Stimulated activated CD4-positive, alpha-beta T cell treated with anti-CD3 and anti-CD28 coated beads, Interleukin-4, amount 100 ng/mL, for 1 hour (primary cell): ENCODE measurements at places on chromosomes 3 and 15.

DNA sequence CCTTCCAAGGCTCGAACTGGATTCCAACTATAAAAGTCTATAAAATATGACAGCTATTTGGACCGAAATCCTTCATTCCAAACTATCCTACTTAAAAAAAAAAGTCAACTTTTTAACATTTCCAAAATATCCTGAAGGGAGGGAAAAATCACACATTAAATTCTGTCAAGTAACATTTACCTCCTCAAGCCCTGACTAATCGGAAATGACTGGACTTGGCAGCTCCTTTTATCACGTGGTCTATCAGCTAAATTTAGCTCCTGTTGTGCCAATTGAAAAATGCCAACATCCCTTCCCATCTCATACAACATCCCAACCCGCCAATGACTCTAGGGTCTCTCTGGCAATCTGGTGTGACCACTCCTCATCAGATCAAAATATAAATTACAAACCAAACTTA, 297.9 kb downstream of the FHIT start:
- no peak for DNase-seq

DNA sequence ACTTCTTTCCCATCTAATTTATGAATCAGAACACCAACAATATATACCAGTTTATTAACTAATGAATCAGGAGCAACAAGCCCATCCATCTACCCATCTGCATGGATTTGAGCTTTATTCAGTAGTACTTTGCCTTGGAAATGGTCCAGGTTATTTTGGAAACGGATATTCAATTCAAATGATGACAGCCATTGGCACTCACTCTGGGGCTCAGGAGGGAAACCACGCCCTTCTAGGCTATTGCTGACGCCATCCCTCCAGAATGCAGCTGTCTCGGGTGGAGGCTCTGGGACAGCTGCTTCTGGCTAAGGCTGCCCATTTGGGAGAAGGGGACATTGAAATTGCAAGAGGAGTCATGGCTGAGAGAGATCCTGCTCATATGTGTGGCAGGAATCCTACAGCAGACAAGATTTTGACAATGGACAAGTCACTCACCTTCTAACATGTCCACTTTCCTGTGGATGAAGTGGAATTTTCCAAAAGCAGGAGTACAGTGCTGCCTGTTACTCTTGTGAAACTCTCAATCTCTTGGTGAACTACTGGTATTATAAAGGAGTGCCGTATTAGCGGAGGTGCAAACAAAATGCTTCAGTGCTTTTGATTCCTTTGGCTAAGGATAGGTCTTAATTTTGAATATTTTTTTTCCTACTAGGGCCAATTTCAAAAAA, 29.3 kb upstream of the TRAK1 start:
- no peak for DNase-seq

DNA sequence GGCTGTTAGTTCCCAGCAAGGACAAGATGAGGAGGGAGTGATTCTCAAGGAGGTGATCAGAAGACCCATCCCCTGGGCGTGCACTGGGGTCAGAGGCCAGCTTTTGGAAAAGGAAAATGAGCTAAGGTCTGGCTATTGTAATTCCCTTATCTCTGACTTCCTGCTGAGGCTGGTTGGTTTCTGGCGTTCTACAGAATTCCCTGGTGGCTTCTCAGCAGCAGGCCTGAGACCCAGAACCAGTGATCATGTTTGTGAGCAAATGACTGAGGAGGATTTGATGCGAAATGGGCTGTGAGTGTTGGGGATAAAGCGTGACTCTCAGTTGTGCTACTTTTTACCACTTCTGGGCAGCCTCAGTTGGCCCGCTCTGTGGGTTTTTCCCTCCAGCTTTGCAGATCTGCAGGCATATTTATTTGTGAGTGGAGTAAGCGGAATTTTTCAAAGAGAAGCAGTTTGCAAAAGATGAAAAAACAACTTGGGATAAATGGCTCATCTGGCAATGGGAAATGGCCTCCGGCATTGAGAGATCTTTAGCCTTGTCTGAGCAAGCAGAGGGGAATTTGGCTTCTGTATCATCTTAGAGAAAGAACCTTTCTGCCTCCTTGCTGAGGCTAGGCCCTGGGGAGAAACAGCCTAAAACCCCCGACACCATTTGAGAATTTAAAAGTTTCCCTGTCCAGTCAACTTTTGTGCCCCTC, 102.7 kb downstream of the SLCO3A1 start:
- DNase-seq: no peak

DNA sequence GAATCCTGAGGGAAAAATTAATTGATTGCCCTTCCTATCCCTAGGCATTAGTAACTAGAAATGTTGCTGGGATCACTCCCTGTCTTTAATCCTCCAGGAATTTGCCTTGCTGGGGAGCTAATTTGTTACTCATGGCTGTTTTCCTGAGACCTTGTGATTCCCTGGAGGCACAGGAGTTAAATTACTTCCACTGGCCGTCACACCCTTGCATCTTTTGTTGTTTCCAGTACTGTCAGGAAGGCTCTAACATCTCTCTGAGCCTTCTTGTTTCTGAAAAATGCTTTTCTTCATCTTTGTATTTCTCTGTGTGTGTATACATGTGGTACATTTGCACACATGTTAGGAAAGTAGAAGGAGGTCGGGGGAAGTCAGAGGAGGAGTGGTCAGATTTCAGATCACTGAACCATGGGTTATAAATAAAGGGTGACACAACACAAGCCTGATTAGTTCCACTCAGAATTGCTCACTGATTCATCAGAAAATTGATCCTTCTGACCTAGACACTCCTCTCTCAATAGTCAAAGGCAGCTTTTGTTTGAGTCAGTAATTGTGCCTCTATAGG, 23.5 kb upstream of the LRRFIP2 start:
- no peak for DNase-seq

DNA sequence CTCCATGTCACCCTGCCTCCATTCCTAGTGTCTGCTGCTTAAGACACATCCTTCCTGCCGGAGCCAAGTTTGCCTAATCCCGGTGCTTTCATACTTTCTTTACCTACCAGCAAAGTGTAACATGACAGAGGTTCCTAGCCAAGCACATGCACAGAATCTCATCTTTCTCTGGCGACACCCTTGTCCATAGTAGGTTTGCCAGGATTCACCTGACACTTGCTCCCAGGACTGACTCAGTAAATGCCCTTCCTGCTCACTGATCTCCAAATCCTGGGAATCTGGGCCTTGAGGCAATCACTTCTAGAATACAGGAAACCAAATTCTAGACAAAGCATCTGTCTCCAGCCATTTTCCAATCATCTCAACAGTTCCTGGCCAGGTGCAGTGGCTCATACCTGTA, 10.2 kb upstream of the NR2E3 start:
- DNase-seq: no peak
